ENCODE measurements at places on chromosomes 11 and 22.

- no peak for DNase-seq
These were observed 224.4 kb upstream of the SESN3 start for GRCh38 chr11:95455228-95455970.

GRCh38 chr11:75920848-75921247 is 105.8 kb downstream of the UVRAG start:
- DNase-seq = no peak

DNA sequence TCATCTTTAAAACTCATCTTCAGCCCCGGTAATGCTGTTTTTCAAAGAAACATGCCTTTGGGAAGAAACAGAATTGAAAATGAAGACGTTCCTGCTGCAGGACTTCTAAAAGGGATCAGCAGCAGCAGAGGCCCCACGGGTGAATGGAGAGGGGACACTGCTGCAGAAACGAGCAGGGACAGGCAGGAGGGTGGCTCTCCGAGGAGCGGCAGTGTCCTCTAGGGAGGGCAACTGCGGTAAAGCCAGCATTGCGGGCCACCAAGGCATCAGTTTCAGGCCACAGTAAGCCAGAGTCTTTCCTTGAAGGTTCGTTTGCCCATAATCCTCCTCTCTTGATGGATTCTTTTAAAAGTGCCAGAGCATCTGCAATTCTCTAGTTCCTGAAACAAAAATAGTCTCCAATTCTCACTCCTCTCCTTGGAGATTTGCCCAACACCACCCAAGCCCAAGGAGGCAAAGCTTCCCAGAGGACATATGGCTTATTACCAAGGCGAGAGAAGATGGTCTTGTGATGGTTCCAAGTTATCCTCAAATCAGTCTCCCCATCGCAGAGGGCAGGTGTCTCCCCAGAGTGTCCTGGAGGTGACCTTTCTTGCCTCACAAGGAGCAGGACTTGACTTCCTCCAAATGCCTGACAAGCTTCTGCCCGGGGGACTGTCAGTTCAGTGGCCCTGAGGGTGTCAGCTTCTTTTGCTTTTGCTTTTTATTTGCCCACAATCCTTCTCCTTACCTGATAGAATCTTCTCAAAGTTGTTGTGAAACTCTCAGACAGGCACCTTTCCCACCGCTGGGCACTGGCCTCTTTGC is 341.1 kb upstream of the B3GAT1 start:
- no peak for DNase-seq

DNA sequence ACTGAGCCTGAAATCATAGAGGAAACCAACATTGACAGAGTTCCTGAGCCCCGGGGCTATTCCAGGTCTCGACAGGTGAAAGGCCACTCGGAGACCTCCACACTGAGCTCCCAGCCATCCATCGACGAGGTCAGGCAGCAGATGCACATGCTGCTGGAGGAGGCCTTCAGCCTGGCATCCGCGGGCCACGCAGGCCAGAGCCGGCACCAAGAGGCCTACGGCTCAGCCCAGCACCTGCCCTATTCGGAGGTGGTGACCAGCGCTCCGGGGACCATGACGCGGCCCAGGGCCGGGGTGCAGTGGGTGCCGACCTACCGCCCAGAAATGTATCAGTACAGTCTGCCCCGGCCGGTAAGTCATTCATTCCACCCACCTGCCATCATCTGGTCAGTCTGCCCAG is 54.9 kb downstream of the C11orf91 start:
- no peak for DNase-seq

DNA sequence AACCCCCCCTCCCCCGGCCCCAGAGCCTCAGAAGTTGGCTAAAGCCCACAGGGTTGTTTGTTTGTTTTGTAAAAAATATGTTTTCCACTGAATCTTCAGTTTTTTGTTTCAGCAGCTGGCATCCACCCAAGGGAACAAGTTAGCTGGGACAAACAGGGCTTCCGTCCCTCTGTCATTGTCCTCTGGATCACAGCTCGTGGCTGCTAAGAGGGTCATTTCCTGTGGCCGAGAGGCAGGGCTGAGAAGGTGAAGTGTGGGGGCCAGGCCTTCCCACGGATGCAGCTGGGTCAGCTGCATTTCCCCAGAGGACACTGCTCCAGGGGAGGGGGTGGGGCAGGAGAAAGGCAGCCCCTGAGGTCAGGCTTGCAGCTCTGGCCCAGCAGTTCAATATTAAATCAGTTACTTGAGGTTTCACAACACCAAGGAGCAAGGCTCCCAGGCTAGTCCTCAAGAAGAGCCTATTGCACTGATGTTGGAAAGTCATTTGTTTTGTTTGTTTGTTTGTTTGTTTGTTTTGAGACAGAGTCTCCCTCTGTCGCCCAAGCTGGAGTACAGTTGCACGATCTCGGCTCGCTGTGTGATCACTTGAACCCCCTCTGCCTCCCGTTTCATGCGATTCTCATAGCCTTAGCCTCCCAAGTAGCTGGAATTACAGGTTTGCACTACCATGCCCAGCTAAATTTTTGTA is 34.4 kb upstream of the SMTN start:
- no peak for DNase-seq

DNA sequence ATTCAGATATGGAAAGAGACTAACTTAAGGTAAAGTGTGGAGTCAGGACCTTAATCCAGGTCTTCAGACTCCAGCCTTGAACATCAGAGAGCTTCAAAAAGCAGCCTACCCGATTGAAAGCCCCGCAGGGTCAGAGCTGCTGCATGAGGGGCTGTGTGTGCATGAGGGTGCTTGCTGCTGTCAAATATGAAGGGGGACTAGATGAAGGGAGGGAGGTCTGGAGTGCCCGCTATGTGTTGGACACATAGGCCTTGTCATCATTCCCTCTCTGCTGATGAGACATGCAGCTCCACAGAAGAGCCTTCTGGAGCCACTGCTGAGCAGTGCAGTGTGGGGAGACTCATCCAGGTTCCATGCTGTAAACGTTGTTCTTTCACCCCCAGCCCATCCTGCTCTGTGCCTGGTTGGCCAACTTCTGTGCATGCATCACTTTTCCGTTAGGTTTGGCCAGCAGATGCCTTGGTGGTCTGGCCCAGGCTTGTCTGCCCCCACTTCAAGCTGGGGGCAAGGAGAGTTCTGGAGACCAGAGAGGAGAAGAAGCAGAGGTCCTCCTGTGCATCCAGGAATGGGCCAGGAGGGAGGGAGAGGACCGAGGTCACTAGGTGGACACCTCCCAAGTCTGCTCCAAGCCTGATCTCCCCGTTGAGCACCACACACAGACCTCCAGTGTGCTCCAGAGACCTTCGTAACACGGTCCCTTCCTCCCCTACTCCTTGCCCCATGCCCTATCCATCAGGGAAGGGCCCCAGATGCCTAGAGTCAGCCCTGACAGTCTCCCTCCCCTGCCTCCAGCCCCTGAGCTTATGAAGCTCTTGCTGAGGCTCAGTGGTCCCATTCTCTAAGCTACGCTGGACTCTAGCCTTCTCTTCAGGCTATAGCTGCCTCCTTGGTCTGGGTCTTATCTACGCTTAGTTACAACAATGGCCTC is 32.0 kb downstream of the LRRC32 start:
- no peak for DNase-seq

DNA sequence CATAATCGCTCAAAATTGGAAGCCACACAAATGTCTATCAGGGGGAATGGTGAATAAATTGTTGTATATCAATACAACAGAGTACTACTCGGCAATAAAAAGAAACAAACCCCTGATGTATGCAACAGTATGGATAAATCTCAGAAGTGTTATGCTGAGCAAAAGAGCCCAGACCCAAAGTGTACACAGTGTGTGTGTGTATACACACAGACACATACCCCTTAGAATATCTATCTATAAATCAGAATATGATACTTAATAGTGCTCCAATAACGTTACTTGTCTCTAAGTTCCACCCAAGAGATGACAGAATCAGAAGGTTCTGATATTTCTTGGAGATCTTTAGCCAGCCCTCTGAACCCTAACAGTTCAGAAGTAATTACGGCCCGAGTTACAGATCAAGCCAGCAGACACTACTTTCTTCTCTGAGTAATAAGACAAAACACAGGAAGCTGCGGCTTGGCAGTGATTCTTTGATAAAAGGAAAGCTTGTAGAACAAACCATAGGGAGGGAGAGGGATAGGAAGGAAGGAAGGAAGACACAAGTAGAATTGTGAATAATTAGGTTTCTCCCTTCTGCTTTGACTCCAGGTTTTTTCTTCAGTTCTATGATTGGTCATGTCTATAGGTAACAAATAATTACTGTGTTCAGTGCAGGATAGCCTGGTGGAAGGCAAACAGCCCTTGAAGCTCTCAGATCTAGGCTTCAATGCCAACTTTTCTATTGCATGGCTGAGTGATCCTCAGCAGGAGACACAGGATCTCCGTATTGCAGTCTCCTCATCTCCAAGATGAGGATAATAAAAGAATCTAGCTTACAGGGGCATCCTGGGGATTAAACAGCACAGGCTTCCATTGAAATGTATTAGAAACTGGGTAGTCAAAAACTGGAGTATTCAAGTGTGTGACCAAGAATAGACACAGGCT is 75.6 kb upstream of the TEAD1 start:
- DNase-seq = no peak

DNA sequence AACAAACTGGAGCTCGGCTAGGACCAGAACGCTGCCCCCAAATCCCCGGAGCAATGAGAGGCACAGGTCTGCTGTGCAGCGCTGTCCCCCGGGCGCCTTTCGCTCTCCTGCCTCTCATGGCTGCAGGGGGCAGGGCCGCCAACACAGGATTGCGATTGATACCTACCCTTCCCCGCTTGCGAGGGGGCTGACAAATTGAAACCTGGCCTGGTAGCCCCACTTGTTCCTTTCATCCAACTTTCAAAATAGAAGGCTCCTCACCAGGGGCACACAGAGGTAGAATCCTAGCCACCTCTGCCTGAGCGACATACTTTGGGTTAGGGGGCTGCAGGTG is 642 bp upstream of the CASTOR1 start:
- no peak for DNase-seq
